ENCODE measurements at places on chromosomes 12 and 14.

GRCh38 chr12:988646-989045, 2.4 kb upstream of the ERC1 start:
- no peak for DNase-seq

GRCh38 chr12:132454933-132455418, 35.0 kb upstream of the FBRSL1 start:
- no peak for DNase-seq

DNA sequence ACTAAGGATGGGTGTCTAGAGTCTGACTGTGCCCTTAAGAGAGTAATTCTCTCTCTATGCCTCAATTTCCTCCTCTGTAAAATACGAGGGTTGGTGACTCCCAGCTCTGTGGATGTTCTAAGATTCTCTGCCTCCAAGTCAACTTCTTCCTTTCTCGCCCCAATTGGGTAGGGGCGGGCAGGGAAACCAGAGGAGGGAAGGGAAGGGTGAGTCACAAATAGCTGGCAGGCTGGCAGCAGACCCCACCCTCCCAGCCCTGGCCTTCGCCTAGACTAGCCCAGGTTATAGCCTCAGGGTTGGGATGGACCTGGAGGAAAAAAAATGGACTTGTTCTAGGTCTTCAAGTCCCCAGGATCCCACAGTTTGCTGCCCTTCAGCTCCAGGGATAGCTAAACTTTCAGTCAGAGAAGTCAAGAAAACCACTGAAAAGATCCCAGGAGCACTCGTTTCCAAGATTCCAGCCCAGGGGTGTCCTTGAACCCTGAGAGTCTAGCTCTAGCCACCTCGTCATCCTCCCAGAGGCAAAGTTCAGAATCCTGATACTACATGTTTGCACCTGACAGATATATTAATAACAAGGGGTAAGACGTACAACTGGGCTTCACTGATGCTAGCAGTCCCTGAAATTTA, 2.3 kb downstream of the DGKA start:
- no peak for DNase-seq

GRCh38 chr14:96874127-96874526, 76.9 kb downstream of the VRK1 start:
- no peak for DNase-seq

- DNase-seq, result no peak
Measured at GRCh38 chr12:2858334-2858733, 1.5 kb upstream of the TEX52 start.

- DNase-seq, result no peak
Measured at GRCh38 chr12:123069436-123070266, 81.2 kb downstream of the PITPNM2 start.

- DNase-seq, result no peak
Measured at GRCh38 chr14:73741386-73741875, 27.2 kb upstream of the PNMA1 start.

GRCh38 chr12:129902371-129903091, 1.3 kb downstream of the TMEM132D start:
- no peak for DNase-seq

GRCh38 chr14:63933110-63933509, 80.3 kb downstream of the SYNE2 start:
- DNase-seq, result no peak

DNA sequence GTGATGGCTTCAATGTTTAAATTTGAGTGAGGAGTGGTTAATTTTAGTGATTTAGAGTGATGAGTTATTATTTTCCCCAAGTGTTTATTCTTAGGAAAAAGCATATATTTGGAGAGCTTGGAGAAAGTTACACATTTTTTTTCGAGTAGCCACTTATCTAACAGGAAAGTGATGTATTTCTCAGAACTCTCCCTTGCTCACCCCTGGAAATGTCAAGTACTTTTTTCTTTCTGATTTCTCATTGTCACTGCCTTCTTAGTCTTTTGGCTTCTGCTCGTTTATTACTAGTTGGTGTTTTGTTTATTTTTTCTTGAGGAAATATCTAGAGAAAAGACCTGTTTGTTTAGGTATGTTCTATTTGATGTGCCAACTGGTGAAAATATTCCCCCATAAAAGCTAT, 58.8 kb downstream of the AEBP2 start:
- no peak for DNase-seq

- peak; percentile 69 for DNase-seq
Measured at GRCh38 chr12:109714141-109714912, 702 bp downstream of the FAM222A start.

- DNase-seq, result no peak
Measured at GRCh38 chr12:83827860-83828259, 1084.7 kb downstream of the SLC6A15 start.

DNA sequence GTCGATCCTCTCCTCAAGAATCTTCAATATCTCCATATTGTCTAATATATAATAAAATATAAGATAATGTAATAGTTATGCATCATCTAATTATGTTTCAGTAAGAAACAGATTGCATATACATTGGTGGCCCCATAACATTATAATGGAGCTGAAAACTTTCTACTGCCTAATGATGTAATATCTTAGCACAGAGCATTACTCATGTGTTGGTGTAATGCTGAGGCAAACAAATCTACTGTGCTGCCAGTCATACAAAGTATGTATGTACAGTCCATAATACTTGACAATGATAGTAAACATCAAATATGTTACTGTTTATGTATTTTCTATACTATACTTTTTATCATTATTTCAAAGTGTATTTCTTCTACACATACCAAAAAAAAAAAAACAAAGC, 128.7 kb downstream of the CPNE8 start:
- no peak for DNase-seq

DNA sequence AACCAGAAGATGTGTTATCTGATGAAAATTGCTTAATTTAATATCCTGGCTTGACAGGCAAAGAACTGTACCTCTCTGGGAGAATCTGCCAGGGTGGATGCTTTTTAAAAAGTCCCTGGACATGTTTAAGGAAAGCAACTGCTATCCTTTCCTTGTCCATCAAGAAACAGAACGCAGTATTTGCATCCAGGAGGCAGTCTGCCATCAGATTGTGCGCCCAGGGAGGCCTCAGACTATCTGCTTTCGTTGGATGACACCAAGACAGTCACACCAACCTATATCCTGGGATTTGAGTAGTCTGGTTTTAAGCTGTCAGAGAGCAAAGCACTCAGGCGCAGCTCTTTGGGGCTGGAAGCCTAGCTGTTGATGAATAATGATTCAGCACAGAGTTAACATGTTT, 121.9 kb downstream of the TBX5 start:
- DNase-seq, result no peak

GRCh38 chr12:11753150-11753499, 103.7 kb downstream of the ETV6 start:
- no peak for DNase-seq

GRCh38 chr12:33313476-33313875, 126.1 kb downstream of the SYT10 start:
- DNase-seq, result no peak

DNA sequence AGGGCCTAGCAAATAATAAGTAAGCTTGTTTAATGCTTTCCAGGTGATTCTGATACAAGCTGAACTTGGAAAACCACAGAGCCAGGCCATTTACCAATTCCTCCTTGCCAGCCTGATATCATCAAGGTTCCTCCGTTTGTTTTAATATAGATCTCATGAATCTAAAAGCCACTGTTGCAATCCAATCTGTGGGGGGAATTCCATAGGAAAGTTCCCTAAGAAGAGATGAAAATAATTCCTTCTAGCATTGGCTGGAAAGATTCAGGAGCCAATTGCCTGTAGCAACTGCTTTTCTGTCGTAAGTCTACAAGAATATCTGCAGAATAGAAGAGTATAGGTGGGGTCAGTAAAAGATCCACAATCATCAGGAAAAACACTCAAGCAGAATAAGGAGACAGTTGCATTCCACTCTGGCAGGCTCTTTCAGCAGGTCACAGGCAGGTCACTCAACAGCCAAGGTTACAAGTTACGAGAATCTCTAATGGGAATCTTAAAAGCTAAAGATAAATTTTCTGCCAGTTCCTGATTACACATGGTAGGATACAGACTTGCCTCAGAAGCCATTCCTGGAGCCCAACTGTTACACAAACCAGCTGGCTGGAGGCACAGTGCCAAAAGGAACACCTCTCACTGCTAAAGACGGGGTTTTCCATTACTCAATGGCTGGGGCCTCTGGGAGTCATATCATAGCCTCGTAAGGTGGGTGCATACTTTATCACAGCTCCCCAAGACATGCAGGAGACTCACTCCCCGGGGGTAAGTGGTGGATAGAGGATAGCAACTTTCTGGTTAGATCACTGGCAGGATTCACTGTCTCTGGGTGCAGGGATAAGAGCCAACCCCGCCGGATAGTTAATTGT, 43.6 kb downstream of the FGD6 start:
- no peak for DNase-seq

GRCh38 chr14:61498811-61499210, 177.4 kb downstream of the PRKCH start:
- DNase-seq, result no peak

DNA sequence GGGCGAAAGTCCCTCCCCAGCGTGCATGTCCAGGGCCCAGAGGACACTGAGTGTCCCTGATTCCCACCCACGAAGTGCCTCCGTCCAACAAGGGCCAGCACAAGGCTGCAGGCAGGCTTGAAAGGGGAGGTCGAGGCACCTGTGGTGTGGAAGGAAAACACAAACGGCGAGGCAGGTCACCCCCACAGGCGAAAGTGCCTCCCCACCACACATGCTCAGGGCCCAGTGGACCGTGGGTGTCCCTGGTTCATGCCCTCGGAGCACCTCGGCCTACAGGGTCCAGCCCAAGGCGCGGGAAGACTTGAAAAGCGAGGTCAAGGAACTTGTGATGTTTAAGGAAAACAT, 370.4 kb downstream of the ALG10 start:
- DNase-seq, result peak; percentile 9

- DNase-seq, result no peak
Measured at GRCh38 chr12:2294651-2295475, 242.1 kb downstream of the CACNA1C start.

- no peak for DNase-seq
Measured at GRCh38 chr14:104597576-104597975, 7.0 kb downstream of the TMEM179 start.

GRCh38 chr12:123105211-123105826, 45.6 kb downstream of the PITPNM2 start:
- DNase-seq, result no peak

GRCh38 chr14:63205866-63206265, 1.6 kb downstream of the RHOJ start:
- DNase-seq, result no peak

DNA sequence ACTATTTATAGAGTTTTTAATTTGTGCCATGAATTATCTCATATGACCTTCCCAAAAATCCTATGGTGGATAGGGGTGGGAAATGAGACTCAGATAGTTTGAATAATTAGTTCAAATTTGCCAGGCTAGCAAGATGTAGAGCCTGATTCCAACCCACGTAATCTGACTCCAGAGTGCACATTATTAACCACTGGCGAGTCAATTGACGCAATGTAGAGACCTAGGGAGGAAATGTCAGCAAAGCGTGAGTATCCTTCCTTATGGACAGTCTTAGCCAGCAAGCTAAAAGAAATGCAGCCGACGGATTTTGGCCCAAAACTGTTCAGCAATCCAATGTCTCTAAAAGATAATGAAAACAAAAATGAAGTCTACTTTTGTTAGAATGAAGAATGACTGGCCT, 193.3 kb upstream of the KRR1 start:
- DNase-seq, result no peak

- no peak for DNase-seq
Measured at GRCh38 chr12:52247622-52248540, 14.8 kb downstream of the KRT7 start.

DNA sequence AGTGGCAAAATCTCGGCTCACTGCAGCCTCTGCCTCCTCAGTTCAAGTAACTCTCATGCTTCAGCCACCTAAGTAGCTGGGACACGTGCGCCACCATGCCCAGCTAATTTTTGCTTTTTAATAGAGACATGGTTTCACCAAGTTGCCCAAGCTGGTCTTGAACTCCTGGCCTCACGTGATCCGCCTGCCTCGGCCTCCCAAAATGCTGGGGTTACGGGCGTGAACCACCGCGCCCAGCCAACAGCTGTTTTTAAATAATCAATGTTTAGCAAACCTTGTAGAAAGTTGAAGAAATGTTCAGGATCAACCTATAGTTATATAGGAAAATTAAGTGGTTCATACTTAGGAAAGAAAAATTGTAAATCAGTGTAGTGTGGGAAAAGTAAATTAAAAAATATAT, 6.0 kb upstream of the HSP90AA1 start:
- DNase-seq, result no peak

- no peak for DNase-seq
Measured at GRCh38 chr12:53224061-53224896, 7.7 kb downstream of the RARG start.

DNA sequence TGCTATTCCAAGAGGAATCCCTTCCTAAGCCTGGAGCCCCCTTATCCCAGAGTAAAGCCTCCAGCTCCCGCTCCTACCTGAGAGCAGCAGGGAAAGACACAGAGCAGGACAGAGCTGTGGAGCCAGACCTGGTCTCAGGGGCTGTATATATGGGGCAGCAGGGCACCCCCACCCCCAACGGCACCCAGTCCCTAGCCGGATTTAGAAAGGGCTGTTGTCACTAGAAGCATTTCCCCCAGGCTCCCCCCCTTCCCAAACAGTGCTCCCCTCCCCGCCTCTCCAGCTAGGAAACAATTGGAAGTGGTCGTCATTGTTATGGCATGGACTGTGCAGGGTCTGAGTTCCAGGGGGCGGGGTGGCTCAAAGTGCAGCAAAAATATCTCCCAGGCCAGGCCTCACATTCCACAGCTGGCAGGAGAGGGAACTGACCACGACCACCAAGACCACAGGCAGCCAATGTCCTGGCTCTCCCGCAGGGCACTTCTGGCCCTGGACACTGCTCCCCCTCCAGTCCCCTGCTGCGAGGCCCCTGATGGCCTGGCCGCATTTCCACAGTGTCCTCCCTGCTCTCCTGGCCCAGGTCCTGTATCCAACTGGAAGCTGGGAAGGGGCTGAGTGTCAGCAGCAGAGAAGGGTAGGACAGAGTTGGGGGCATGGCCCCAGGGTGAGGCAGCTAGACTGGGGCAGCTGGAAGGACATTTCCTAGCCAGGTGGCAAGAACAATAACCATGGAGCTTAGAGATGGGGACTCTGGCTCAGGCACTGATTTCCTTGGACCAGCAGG, at the start of gene MYH7:
MYH7 (minus strand) TSS at position 118 of the 784 bp plus-strand sequence. CDS start 1,928 bp downstream, outside the sequence.
- no peak for DNase-seq

DNA sequence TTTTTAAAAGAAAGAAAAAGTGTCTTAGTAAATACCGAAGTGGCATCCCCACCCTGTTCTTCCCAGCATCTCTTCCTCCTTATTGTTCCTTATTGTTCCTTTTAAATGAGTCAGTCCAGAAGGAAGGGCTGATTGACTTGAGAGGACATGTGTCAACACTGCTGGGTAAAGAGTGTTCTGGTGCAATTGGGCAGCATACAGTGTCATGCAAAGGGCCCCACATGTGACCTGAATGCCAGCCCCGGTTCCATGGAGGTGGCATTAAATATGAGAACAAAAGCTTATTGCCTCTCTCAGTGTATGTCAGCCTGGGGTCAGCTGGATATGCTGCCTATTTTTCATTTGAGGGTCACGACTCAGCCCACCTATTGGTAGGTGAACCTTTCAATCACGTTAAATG, 58.9 kb upstream of the RIC8B start:
- DNase-seq, result no peak

GRCh38 chr14:24699052-24699451, 65.1 kb upstream of the GZMB start:
- DNase-seq, result no peak

GRCh38 chr12:127729381-127729780, 537.6 kb upstream of the TMEM132C start:
- no peak for DNase-seq

- DNase-seq, result no peak
Measured at GRCh38 chr12:49824895-49825294, 3.3 kb downstream of the NCKAP5L start.

Data from progenitor cell of endocrine pancreas (in vitro differentiated cells).